KG1 (cell line): ENCODE measurements at places on chromosomes 2 and 18.

DNA sequence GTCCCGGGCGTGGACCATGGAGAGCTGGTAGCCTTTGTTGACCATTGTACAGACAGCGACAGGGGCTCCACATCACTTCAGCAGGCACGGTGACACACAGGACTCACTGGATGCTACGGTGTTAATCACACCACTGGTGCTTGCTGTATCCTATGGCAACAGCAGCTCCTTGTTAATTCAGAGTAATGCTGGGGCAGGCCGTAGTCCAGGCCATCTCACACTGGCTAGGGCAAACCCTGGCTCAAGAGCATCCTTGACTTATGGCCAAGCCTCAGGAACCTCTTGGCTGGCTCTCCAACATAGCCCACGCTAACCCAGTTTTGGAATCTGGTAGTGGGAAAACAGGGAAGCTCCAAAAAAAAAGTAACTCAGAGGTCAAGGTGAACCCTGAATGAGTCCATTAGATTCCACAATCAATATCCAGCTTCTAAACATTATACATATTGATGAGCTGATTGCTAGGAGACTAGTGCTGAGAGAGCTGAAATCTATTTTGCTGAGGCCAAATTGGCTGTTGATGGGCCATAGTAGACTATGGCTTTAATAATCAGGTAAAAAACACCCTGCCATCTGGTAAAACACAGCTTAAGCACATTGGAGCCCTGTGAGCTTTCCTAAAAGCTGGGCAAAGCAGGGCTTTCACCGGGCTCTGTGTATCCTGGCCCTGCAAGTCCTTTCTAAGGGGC lies 253.6 kb downstream of the PRKCE start:
- DNase-seq = no peak

- DNase-seq = no peak
These were observed 151.4 kb upstream of the XPO1 start for GRCh38 chr2:61689568-61689967.

- DNase-seq = no peak
These were observed 239.2 kb downstream of the CMPK2 start for GRCh38 chr2:6626401-6627012.

GRCh38 chr2:227865291-227865690 lies 6.1 kb upstream of the DAW1 start:
- no peak for DNase-seq

- DNase-seq = no peak
These were observed 1.9 kb downstream of the PER2 start for GRCh38 chr2:238286551-238286950.

- no peak for DNase-seq
These were observed 13.6 kb downstream of the TMEM185B start for GRCh38 chr2:120209427-120210269.

GRCh38 chr2:191740016-191740419 lies 62.1 kb downstream of the NABP1 start:
- DNase-seq = no peak

- no peak for DNase-seq
These were observed 3.8 kb upstream of the CNDP1 start for GRCh38 chr18:74530584-74530862.
